ENCODE measurements at places on chromosomes 2 and 18. TPM values are rescaled to one million over a fixed set of nuclear protein-coding genes. Genes with fewer than 3 reads are reported as not detected.

Gene SCN2A
- total RNA-seq: not detected

Gene HOXD13
- total RNA-seq: 0.29 TPM

Gene PAX3
- total RNA-seq: not detected

Gene MTX2
- total RNA-seq: 44.5 TPM

Gene FSHR
- not detected for total RNA-seq

Gene LYG2
- total RNA-seq: not detected

Gene FOXD4L1
- total RNA-seq: 0.24 TPM

Gene CFC1
- not detected for total RNA-seq

Gene SIX2
- total RNA-seq: 0.43 TPM

Gene FBXO11
- total RNA-seq: 41.5 TPM

Gene GALNT14
- 41.6 TPM for total RNA-seq

Gene HNMT
- 0.96 TPM for total RNA-seq

Gene SATB2
- total RNA-seq: 3.6 TPM

Gene TLX2
- total RNA-seq: 0.36 TPM

Gene NGEF
- total RNA-seq: 18.1 TPM

Gene RHBDD1
- 8.1 TPM for total RNA-seq

Gene RESP18
- not detected for total RNA-seq

Gene TRABD2A
- 13.4 TPM for total RNA-seq

Gene MTA3
- 34.3 TPM for total RNA-seq

Gene DPYSL5
- 3.7 TPM for total RNA-seq

Gene DAW1
- 2.4 TPM for total RNA-seq

Gene TMEM247
- not detected for total RNA-seq

Gene C2orf74
- 16.4 TPM for total RNA-seq

Gene LRRTM4
- not detected for total RNA-seq

Gene IL37
- total RNA-seq: not detected

Gene C2orf66
- 0.12 TPM for total RNA-seq

Gene HAAO
- not detected for total RNA-seq

Gene DYNAP
- not detected for total RNA-seq

Gene CHST9
- not detected for total RNA-seq

Gene DQX1
- total RNA-seq: 0.05 TPM

Gene DSC2
- 0.65 TPM for total RNA-seq

Gene PCARE
- total RNA-seq: not detected

Gene ALKAL2
- total RNA-seq: not detected

Gene TNFRSF11A
- total RNA-seq: 11.8 TPM

Gene GDF7
- total RNA-seq: 0.10 TPM

Gene FKBP1B
- total RNA-seq: 10.1 TPM

Gene TSPYL6
- total RNA-seq: not detected

Gene IL36B
- total RNA-seq: not detected

Gene STK16
- total RNA-seq: 32.1 TPM

Data from A549 treated with GW870086 at 1 μM for 4 hours (cell line).